Endothelial cell of umbilical vein (primary cell): ENCODE measurements at places on chromosomes 12 and 14. TPM values are rescaled to one million over a fixed set of nuclear protein-coding genes. Genes with fewer than 3 reads are reported as not detected.
A peak's percentile ranks its signal among the peaks of the same experiment; 100 is the strongest.

The MANSC4 gene
- 0.65 TPM in 1 of 2 replicates, not detected in the other for total RNA-seq

The C12orf50 gene
- 0.30 and 0.31 TPM in 2 replicates for total RNA-seq

The LYZ gene
- total RNA-seq = not detected in 2 replicates

DNA sequence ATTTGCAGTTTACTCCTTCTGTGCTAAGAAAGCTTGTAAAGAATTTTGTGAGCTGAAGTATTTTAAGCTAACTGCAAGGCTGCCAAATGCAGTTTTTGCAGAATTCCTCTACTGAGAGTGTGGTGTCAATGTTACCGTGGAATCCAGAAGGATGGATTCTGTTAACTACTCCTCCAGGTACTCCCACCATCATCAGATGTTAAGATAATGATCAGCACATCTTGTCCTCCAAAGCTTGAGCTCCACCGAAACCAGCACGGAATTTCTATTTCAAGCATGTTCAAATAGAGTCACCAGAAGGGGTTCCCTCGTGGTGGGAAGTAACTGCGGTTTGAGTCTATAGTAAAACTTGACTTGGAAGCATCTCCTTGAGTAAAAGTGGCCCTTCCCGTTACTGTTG, 64.3 kb upstream of the CDKN3 start:
- peaks cover 41% of the 10 kb centered on the region for H3K4me1 ChIP-seq
- no peak overlapping the region for H3K4me3 ChIP-seq
- no peak overlapping the region for H3K27ac ChIP-seq
- no peaks in the 10 kb centered on the region for H3K27me3 ChIP-seq
- no peaks in the 10 kb centered on the region for H3K36me3 ChIP-seq

DNA sequence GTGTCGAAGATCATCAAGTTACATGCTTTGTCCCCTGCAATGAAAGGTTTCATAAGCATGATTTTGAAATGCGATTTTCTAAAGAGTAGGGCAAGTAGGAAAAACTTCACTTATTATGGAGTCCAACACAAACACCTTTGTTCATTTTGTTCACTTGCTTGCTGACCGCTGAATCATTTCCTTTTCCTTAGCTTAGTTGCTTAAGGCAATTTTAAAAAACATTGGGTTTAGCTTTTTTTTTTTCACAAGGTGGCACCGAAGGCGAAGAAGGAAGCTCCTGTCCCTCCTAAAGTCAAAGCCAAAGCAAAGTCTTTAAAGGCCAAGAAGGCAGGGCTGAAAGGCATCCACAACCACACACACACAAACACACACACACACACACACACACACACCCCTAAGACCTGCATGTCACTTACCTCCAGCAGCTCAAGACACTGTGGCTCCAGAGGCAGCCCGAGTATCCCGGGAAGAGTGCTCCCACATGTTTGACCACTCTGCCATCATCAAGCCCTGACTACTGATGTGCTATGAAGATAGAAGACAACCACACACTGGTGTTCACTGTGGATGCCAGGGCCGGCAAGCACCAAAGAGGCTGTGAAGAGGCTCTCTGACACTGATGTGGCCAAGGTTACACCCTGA, 11.4 kb downstream of the MANSC1 start:
- peaks cover 38% of the 10 kb centered on the region for H3K4me1 ChIP-seq
- no peaks in the 10 kb centered on the region for H3K36me3 ChIP-seq
- peak overlapping the region; percentile 40 for H3K4me3 ChIP-seq
- H3K27ac ChIP-seq = peak overlapping the region; percentile 98
- peak; percentile 92 for DNase-seq
